ENCODE measurements at places on chromosomes 2 and 18.

GRCh38 chr2:118687698-118688097 is 159.8 kb downstream of the EN1 start:
- DNase-seq: no peak

- DNase-seq: no peak
Observed at GRCh38 chr18:7696780-7697179, 129.7 kb downstream of the PTPRM start.

GRCh38 chr18:61946449-61946848 is 53.6 kb upstream of the RNF152 start:
- DNase-seq: no peak

GRCh38 chr18:6859676-6860422 is 130.3 kb downstream of the ARHGAP28 start:
- DNase-seq: no peak

- DNase-seq: no peak
Observed at GRCh38 chr2:5984273-5984655, 292.1 kb downstream of the SOX11 start.

- no peak for DNase-seq
Observed at GRCh38 chr2:121089166-121089510, 195.9 kb downstream of the TFCP2L1 start.

- no peak for DNase-seq
Observed at GRCh38 chr2:234808907-234809306, 142.9 kb upstream of the SH3BP4 start.

- no peak for DNase-seq
Observed at GRCh38 chr18:8351161-8351560, 258.1 kb upstream of the RAB12 start.

DNA sequence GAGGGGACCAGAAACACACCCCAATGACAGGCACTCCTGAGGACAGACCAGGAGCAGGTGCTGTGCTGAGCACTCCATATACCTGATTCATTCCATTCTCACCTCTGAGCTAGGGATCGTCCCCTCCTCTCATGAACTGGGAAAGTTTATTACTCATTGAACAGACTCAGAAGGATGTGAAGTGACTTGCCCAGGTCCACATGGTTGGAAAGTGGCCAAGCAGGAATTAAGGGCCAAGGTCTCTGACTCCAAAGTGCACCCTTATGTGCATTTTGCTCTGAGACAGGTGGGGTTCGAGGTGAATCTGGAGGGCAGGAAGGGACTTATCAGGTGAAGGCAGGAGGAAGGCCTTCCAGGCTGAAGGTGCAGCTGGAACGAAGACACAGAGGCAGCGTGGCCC is 25.1 kb upstream of the PLB1 start:
- no peak for DNase-seq

DNA sequence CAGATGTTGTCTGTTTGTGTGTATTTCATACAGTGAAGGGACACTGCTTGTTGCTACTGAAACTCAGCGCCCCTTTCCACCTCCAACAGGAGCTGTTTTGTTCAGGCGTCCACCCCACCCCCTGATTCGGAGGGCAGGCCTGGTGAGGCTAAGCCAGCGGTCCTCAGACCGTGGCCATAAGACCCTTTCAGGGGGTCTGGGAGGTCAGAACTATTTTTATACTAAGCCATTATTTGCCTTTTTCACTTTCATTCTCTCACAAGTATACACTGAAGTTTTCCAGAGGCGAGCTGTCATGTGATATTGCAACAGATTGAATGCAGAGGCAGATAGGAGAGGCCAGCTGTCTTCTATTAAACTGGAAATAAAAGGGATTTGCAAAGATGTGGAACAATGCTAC is 39.7 kb upstream of the IGFBP5 start:
- DNase-seq: no peak

DNA sequence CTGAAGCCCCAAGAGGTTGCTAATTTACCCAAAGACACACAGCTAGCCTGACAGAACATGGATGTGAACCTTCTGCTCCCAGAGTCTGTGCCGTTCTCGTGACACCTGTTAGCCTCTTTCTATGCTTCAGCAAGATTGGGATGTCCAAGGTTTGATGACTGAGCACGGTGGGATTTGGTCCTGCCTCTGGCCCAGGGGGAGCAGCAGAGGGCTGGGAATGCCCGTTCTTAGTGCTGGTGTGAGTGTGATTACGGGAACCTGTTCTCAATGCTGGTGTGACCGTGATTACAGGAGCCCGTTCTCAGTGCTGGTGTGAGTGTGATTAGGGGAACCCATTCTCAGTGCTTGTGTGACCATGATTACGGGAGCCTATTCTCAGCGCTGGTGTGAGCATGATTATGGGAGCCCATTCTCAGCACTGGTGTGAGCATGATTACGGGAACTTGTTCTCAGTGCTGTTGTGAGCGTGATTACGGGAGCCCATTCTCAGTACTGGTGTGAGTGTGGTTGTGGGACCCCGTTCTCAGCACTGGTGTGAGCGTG is 67.3 kb upstream of the SNTG2 start:
- no peak for DNase-seq

DNA sequence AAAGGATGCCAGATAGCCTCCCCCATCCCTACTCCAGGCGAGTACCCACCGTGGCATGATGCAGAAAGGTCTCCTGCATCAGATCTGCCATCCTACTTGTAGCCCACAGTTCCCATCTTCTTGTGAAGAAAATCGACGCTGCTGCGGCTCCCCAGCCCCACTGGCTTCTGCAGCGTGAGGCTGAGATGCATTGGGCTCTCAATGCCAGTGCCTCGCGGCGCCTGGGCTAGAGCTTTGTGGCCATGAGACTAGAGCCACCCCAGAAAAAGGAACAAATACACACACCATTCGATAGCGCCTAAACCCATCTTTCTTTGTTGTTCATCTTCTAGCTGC is 2.8 kb downstream of the NOL4 start:
- DNase-seq: no peak

GRCh38 chr2:47897883-47898731 is 8.2 kb downstream of the FBXO11 start:
- DNase-seq: no peak

DNA sequence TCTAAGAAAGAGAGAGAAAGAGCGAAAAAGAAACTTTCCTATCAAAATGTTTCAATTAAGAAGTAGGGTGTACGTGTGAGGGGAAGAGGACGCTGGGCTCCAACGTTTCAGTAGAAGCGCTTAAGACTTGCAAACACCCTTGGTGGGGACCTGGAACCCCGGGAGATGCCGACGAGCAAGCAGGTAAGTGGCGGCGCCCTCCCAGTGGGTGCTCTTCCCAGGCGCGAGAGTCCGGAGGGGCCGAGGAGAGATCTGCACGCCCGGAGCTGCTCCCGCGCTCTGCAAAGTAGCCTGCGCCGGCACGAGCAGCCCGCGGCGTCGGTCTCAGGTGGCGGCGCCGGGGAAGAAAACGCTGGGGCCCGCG is 678 bp upstream of the OTX1 start:
- no peak for DNase-seq

DNA sequence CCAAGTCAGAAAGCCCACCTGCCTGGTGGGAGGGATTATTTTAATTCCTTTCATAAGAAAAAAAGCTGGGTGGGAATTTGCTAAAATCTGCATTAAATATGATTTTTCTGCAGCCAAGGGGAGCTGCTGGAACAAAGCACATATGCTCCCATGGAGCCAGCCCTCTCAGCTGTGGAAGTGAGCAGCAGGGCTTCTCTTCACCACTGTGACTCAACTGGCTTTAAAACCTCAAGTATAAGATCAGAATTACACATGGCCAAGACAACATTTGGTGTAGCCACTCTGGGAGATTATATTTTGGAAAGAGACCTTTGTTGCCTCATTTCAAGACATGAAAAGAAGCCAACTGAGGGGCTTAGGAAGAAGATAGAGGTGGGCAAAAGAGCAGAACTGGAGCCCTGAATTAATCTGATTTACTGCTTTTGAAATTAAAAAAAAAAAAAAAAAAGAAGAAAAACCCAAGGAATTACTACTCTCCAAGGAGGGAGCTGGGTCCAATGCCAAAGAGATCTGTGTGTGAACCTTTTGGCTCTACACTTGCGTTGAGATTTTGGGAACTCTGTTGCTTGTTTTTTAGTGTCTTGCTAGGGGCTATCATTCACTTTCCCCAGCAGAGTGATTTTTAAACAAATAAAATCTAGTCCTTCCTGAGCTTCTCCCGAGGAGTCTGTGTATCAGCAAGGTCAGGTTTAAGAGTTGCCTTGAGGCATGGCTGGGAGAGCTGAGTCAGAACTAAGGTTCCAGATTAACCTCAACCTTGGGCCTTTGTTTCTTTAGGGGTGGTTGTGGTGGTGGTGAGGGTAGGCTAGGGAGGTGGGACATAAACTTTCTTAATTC is 6.0 kb downstream of the LHCGR start:
- DNase-seq: no peak

GRCh38 chr2:105344704-105345345 is 7.5 kb downstream of the C2orf49 start:
- no peak for DNase-seq

GRCh38 chr2:15941871-15942710 is 1.7 kb downstream of the MYCN start:
- DNase-seq: no peak

DNA sequence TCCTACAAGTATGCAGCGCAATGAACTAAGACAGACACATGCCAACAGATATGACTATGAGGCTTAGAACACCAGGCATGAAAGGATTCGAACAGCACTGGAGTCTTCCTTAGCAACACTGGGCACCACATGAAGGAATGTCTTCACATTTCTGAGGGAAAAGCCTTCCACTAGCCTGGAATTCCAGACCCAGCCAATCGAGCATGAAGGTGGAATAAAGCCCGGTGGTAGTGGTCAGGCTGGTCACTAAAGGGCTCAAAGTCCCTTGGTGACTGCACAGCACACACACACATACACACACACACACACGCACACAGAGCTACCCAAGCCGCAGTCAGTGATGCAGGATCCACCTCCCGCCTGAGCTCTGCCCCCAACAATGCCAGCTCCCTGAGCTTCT is 19.7 kb upstream of the SFXN5 start:
- DNase-seq: no peak

GRCh38 chr2:14143435-14143834 is 489.1 kb upstream of the LRATD1 start:
- no peak for DNase-seq

DNA sequence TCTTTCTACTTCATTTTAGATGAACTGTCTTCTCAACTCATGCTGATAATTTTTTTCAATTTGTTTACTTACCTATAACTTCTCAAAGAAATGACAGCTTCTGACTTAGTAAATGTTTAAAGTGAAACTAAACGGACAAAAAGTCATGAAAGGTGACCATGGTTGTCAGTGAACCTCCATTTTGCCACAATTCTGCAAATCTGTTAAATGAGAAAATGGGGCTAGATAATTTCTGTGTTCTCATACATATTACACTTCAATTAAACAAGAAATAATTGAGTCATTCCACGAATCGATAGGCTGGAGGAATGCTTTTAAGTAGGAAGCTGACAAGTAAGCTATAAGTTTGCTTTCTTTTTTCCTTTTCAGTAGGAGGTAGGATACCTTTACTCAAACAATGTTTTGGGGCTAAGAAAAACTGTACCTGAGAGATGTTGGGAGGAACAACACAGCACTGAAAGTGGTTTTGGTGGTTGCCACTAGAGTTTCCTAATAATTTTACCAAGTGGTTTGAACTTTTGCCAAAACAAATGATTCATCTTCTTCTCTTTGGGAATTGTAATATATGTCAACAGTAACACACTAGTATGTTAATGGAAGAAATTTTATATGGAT is 17.1 kb downstream of the DYNAP start:
- DNase-seq: no peak

Measured in central memory CD8-positive, alpha-beta T cell (primary cell).